ENCODE measurements at places on chromosomes 1 and 21.

- no peak for DNase-seq
Observed at GRCh38 chr21:26123012-26123411, 47.6 kb downstream of the APP start.

GRCh38 chr1:202662081-202662480 lies 48.2 kb downstream of the SYT2 start:
- no peak for DNase-seq

DNA sequence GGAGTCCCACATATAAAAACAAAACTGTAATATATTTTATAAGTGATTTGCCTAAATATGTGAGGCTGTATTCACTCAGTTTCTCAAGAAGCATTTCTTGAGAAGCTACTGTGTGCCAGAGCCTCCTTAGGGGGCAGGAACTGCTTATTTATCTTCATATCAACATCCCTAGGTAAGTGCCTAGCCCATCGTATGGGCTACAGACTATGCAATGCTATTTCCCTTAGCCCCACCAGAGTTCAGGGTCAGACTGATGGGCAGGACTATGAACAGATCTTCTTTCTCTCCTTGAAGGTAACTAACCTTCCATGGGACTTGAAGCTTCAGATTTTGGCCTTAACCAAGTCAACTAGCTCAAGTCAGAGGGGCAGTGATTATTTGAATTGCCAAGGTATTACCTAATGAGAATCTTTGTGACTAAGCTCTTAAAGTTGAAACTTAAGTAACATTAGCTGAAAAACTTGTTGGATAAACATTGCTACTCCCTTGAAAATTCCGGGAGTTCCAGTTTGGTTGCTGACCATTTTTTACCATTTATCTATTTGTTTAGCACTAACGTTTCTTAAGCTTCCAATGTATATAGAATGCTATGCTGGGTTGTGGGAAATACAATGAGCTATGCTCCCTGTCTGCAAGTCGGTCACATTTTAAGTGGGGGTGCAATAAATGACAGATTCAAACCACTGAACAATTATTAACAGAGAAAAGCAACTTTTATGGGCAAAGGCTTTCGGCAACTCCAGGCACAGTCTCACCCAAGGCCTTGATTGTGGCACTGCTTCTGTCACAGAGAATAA lies 85.2 kb downstream of the GPR88 start:
- no peak for DNase-seq

- no peak for DNase-seq
Observed at GRCh38 chr21:46055863-46056281, 42.0 kb upstream of the COL6A2 start.

DNA sequence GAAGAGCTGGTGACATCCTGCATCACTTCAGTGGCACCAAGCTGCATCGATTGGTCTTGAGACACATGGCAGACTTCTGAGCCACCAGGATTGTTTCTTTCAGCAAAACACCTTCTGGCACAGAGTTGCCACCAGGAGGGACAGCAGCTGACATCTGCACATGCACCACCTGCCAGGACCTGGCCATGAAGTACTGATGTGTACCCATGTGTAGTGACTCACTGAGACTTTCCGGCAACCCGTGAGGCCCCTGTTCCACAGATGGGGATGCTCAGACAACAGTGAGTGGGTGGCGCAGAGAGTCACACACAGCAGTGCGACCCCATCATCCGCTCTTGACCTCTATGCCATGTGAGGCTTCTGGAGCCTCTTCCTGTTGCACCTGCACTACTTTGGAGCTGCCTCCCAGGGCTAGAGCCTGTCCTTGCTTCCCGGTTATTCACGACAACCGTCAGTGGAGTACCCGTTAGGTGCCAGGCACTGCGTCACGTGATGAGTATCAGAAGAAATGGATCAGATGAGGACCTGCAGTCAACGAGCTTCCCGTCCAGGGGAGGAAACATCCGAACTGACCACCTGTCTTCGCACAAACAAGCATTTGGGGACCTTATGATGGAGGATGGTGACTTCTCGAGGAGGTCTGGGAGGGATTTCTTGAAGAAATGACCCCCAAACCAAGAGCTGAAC lies 80.5 kb upstream of the VAMP3 start:
- DNase-seq: no peak

DNA sequence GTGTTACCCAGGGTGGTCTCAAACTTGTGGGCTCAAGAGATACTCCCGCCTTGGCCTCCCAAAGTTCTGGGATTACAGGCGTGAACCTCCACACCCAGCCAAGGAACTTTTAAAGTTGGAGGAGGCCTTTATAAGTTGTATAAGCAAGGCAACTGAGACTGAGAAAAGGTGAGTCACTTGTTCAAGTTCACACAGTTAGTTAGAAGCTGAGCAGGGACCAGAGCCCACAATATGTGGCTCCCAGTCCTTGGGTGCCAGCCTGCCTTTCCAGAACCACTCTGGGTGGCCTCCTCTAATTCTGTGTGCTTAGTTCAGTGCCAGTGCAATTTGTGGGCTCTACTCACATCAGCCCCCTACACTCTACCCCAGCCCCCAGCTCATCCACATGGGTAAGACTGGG lies 3.7 kb downstream of the RAB25 start:
- DNase-seq: no peak

DNA sequence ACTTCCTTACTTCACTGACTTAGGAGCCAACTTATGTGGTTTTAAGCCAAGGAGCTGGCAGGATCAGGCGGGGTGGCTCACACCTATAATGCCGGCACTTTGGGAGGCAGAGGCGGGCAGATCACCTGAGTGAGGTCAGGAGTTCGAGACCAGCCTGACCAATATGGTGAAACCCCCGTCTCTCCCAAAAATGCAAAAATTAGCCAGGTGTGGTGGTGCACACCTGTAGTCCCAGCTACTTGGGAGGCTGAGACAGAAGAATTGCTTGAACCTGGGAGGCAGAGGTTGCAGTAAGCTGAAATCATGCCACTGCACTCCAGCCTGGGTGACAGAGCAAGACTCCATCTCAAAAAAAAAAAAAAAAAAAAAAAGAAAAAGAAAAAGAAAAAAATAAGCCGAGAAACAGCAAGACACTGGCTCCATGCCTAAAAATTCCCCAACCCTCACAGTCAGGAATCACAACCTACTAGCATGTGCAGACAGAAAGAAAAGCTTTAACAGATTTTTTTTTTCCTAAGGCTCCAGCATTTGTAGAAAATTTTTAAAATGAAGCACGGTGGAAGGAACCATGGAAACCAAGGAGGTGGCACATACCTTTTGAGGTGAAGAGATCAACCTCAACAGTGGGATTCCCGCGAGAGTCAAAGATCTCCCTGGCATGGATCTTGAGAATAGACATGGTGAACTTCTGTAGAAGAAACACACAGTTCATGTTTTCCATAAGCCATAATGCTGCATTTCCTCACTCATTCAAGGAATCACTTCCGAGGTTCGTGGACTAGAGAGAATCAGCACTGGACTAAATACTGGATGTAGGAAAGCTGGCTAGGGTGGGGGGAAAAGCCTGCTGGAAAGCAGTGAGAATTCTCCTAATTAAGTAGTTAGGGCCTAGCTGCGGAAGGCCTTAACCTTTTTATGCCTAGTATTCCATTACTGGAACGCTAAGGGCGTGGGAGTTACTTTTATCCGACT lies 4.0 kb downstream of the ENO1 start:
- DNase-seq: no peak

GRCh38 chr1:38741341-38741740 lies 118.2 kb downstream of the RRAGC start:
- DNase-seq: no peak

DNA sequence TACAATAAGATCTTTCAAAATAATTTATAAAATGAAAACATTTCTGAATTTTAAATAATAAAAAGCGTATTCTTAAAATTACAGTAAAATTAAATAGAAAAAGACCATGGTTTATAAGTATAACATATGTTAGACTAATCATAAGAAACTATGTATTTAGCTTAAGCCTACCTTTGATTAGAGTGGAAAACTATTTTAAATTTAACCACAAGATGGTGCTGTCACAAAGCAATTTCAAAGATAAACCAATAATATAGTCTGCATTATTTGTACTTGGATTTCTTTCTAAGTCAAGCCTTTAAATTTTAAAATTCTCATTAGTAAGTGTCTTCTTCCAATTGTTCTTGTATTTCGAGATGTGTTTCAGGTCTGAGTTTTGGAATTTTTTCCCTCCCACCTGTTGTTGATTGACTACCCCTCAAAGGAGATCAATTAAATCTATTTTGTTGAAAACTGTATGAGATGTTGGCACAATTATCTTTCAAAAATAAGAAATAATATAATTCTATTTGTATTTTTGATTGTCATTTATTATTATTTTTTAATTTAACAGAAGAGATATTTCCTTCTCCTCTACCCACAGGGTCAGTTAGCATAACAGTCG lies 459.8 kb downstream of the KCNT2 start:
- no peak for DNase-seq

DNA sequence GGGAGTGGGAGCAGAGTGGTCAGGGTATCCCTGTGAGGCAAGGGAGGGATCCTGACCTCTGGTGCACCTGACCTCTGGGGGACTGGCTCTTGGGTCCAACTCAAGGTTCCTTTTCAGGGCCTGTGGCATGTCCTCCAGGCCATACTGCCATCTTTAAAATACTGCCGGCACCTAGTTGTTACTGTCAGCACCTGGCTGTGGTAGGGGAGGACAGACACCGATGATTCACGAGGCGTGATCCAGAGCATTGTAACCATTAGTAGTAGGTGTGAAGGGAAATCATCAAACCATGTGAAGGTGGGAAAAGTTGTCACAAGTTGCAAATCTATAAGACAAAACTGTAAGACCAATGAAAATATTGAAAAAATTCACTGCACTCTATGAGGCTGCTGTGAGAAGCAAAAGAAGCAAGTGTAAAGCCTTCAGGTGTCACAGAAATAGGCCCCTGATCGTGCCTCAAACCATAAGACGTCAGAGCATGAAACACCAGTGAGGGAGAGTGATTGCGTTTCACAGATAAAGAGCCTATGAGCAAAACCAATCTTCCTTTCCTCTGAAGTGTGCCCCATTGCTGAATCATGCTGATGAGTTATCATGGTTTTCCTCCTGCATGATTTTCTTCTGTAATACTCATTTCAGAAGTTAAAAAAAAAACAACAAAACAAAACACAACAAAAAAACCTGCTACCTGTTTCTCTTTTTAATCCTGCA lies 55.3 kb downstream of the CDC7 start:
- DNase-seq: peak; percentile 54

- DNase-seq: no peak
Observed at GRCh38 chr1:40314721-40315238, 2.3 kb downstream of the COL9A2 start.

DNA sequence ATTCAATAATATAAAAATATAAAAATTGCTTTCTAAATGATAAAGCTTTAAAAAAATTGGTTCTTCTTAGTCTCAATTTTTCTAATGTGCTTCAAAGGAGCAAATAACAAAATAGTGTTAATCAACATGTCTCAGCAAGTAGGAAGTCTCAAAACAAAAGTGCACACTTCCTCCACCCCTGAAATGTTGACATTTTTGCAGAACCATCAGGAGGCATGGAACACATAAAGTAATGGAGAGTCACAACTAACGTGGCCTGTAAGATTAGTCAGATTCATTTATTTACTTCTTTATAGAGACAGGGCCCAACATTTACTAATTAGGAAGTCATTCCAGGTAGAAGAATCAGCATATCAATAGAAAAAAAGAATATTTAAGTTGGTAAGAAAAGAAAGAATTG lies 34.9 kb upstream of the FMO2 start:
- DNase-seq: no peak

GRCh38 chr1:229557200-229557850 lies 1.2 kb downstream of the ABCB10 start:
- no peak for DNase-seq

GRCh38 chr1:230509281-230509977 lies 83.3 kb upstream of the PGBD5 start:
- DNase-seq: no peak

GRCh38 chr1:208510192-208510952 lies 266.2 kb upstream of the PLXNA2 start:
- DNase-seq: no peak

DNA sequence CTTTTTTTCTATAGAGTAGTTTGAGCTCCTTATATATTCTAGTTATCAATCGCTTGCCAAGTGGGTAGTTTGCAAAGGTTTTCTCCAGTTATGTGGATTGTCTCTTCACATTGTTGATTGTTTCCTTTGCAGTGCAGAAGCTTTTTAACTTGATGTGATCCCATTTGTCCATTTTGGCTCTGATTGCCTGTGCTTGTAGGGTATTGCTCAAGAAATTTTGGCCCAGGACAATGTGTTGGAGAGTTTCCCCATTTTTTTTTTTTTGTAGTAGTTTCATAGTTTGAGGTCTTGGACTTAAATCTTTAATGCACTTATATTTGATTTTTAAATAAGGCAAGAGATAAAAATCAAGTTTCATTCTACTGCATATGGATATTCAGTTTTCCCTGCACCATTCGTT lies 774.8 kb upstream of the ADAMTS5 start:
- DNase-seq: no peak

DNA sequence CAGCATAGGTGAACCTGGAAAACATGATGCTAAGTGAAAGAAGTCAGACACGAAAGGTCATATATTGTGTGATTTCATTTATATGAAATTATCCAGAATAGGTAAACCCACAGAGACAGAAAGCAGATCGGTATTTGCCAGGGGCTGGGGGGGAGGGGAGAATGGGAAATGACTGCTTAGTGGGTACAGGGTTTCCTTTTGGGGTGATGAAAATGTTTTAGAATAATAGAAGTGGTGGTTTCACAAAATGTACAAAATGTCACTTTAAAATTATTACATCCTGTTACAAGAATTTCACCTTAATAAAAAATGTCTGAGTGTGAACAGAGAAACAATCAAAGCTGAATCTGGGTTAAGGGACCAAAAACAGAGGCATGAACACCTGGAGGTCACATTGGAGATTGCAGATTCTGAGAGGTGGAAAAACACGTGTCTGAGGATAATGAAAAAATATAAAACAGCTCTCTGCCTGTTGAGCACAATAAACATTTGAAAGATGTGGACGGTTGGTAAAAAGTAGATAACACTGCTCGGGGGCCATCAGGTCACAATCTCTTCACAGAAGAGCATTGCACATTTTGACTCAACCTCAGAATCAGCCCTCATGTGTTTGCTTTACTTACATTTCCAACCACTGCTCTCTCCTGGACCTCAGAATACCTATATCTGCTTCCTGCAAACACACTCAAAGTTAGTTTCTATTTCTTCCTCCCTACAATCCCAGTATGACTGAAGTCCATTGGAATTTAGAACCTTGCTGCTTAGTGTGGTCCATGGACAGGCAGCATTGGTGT lies 3.2 kb downstream of the SLAMF6 start:
- DNase-seq: no peak

GRCh38 chr21:36504067-36505058 lies 24.4 kb upstream of the CLDN14 start:
- DNase-seq: peak; percentile 19

DNA sequence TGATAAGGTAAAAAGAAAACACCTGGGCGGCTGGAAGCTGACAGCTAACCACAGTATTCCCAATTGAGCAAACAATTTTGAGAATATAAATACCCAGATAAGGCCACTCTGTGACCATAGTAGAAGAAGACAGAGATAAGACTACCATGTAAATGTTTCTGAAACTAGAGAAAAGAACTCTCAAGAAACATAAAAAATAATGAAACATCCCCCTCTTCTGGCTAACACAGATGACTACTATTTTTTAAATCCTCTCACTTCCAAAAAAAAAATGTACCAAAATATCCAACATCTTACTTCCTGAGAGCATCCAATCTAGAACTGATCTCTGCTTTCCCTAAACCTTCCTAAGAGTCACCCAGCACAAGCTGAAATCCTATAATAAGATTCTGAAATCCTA lies 125.9 kb downstream of the HFM1 start:
- DNase-seq: no peak

- DNase-seq: no peak
Observed at GRCh38 chr1:33060579-33061083, 20.3 kb upstream of the AZIN2 start.

- no peak for DNase-seq
Observed at GRCh38 chr1:46594063-46594462, 10.0 kb downstream of the MKNK1 start.

- no peak for DNase-seq
Observed at GRCh38 chr1:163657719-163658118, 336.0 kb downstream of the NUF2 start.
